ENCODE measurements at places on chromosomes 3 and 15.

GRCh38 chr3:135083179-135083578 is 288.1 kb downstream of the EPHB1 start:
- DNase-seq: no peak

- no peak for DNase-seq
Measured at GRCh38 chr15:87080547-87080946, 1000.9 kb downstream of the AGBL1 start.

GRCh38 chr3:171317171-171317570 is 143.0 kb downstream of the TNIK start:
- DNase-seq: no peak

- DNase-seq: no peak
Measured at GRCh38 chr15:41995476-41995855, 23.1 kb upstream of the EHD4 start.

GRCh38 chr3:187327845-187328244 is 36.3 kb upstream of the MASP1 start:
- no peak for DNase-seq

DNA sequence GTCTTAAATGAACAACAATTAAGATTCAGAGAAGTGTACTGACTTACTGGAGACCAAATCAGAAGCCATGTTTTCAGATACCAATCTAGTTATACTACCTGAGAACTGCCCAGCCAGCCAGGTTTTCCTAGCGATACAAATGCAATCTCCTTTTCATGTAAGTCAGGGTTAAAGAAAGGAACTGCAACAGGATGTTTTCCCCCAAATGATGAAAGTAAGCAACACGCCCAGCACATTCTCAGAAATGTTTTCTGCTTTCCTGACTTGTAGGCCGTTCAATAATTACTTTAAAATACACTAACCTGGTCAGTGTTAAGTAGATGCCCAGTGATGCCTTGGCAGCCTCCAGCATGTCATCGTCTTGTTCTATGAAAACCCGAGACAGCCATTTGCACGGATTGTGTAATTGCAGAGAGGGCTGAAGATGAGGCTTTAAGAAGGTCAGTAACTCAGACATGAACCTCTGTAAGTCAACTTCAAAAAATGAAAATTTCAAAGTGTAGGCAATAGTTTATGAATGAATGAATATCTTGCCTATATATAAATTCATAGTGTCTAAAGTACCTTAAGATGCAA is 30.3 kb downstream of the LINS1 start:
- no peak for DNase-seq

DNA sequence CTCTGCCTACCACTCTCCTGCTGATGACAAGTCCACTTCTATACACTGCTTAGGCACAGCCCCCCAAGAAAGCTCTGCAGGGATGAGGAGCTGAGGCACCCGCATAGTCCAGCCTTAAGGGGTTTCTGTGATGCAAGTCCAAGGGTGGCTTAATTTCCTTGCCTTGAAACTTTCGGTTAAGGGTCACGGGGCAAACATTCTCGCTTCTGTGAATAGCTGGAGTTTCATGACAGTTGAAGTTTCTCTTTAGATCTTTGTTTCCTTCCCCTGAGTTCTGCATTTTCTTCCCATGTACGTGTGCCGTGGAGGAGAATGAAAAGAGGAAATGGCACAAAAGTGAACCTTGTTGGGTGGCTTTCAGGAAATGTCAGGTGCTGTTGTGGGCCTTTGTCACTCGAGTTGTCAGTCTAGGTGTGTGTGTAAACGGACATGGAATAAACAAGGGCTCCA is 7.0 kb downstream of the GPR160 start:
- DNase-seq: no peak
